Inflammatory macrophage treated with lipopolysaccharide for 1 hour (primary cell): ENCODE measurements at places on chromosomes 7 and 10.

DNA sequence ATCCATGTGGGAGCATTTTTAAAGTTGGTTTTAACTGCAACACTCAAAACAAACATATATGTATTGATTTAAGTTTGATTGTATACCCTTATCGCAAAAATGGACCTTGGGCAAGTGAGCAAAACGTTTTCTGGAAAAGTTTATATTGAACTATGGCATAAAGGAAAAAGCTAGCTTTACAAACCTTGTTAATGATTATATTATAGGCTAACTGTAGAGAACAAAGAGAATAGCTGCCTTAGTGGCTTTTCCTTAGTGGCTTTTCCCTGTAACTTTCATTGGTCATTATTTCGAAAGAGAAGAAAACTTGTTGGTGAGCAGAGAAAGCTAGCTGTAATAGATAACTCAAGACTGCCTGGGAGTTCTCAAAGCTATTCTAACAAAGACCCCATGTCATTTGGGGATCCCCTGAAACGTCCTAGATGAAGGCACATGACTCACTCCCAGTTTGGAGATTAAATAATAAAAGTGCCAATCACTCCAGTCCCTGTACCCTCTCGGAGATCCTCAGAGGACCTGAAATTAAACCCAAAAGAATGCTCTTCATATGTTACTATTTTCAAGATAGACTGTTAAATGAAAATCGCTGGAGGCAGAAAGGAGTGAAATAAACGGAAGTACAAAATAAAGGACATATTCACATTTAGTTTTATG lies 92.1 kb downstream of the SRI start:
- no peak for DNase-seq

- DNase-seq, result no peak
These were observed 154.9 kb downstream of the SLIT1 start for GRCh38 chr10:97030894-97031293.

DNA sequence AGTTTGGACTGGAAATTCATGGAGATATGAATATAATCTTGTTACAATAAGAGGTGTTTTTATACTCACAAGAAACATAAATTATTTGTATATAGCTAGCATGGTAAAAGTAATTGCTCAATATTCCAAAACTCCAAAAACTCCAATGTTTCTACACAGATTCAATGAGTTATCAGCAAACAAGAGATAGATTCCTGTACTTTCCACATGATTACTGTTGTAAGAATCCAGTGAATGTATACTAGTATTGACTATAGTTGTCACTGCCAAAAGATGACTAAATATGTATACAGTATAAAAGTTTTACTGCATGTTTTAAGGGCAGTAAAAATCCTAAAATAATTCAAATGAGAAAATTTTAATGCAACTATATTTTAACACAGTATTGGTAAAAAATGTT lies 10.7 kb downstream of the ATOH7 start:
- DNase-seq, result peak; percentile 72

DNA sequence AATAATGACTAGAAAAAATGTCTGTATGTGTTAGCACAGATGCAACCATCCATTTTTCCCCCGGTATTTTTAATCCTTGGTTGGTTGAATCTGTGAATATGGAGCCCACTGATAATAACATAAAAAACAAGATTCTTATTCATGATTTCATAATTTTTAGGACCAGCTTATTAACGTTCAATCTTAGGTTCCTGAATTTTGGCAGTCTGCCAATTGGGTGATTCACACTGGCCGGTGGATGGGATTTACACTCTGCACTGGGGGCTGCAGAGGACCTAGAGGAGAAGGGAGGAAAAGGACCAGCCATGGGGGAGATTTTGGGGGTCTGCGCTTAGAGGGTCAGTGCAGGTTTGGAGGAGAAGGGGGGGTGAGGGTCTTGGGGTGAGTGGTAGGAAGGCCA lies 327.9 kb downstream of the ACTR3B start:
- DNase-seq, result no peak

DNA sequence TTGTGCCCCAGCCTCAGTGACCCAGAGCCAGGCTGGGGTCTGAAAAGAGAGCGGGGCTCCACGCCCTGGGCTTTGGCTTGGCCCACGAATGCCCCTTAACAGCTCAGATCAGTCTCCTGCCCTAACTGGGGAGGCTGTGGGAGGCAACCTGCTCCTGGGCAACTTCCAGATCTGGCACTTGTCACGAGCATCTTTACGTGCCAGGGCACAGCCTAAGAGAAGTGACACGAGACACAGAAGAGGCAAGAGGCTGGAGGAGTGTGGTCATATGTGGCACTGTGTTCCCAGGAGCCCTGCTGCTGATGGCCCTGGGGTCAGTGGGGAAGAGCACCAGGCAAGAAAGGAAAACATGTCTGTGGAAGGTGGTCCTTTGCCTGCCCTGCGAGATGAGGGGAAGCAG lies 97.8 kb upstream of the BTBD16 start:
- DNase-seq, result no peak

DNA sequence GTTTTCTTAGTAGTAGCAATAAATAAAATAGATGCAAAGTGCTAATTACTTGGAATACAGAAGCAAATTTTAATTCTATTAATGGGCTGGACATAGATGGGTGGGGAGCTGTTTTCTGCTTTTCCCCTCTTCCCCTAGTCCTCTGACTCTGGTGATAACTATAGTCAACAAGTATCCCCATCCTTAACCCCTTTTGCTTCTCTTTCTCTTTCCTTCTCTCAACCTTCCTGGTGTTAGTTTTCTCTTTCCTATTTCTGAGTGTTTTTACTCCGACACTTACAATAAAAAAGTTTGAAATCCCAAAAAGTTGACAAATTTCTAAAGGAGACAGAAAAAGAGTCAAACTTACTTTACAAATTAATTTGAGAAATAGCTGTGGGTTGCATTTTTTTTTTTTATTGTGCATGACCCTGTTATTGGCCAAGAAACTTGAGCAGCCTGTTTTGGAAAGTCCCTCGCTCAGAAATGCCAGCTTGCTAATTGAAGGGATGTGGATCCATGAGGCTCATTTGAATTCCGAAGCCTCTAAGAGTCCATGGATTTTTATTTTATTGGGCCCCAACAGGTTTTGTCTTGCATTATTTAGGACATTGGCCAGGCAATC lies 2.4 kb downstream of the FAS start:
- DNase-seq, result peak; percentile 55

DNA sequence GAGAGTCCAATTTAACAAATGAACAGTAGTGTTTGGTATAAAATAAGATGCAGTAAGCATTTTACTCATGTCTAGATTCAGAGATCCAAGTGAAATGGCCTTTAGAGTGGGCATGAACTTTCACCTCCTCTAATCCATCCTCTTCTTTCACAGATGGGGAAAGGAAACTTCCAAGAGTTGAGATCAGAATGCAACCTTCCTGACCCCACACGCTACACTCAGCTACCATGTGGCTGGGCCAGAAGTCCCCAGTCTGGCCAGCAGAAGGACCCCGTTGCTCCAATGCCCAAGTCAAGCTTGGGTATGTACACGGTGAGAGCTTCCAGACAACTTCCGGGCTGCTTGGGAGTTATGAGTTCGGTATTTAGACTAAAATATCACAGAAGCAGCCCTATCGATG lies 228.0 kb downstream of the ELMO1 start:
- DNase-seq, result peak; percentile 81

- no peak for DNase-seq
These were observed 242.6 kb upstream of the HGF start for GRCh38 chr7:82012453-82012852.

GRCh38 chr7:55591282-55591931 lies 19.1 kb upstream of the VOPP1 start:
- no peak for DNase-seq

- no peak for DNase-seq
These were observed 2.2 kb downstream of the MTG1 start for GRCh38 chr10:133396035-133396624.

DNA sequence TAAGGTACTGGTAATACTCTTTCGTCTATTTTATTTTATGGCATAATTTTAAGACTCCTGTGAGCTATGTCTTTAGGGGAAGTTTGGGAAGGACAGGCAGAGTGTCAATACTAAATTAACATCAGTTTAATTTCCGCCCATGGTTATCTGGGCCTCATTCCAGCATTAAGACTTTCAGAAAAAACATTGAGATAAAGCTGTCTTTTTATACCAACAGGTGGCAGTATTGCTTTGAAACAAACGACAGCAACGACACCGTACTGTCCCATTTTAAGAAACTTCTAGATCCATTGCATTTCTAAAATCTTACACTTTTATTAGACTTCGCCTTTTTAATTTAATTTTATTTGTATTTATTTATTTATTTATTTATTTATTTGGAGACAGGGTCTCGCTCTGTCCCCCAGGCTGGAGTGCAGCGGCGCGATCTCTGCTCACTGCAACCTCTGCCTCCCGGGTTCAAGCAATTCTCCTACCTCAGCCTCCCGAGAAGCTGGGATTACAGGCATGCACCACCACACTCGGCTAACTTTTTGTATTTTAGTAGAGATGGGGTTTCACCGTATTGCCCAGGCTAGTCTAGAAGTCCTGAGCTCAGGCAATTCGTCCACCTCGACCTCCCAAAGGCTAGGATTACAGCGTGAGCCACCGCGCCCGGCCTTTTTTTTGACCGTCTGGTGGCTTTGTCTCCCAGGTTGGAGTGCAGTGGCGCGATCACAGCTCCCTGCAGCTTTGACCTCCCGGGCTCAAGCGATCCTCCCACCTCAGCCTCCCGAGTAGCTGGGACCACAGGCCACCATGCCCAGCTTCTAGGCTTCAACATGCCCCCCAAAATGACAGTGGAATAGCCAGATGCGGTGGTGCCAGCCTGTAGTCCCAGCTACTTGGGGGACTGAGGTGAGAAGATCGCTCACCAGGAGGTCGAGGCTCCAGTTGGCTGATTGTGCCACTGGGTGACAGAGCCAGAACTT lies 78.7 kb upstream of the C1GALT1 start:
- DNase-seq, result peak; percentile 85

DNA sequence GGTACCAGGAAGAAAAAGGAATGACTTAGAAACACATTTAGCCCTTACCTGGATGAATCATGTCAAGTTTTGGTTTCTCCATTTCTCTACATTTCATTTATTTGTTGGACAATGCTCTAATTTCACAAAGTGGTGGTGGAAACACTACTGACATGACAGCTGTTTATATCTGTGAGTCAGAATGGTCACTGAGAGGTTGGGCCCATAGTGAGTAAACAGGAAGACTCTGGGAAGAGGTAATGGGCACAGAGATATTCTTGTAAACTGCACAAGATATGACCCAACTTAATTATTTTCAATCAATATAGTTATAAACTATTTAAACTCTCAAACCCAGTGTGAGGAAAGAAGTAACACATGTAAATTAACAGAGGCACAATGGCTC lies 176.3 kb upstream of the MEOX2 start:
- DNase-seq, result no peak
